ENCODE measurements at places on chromosomes 1 and 21.

GRCh38 chr1:2783069-2783434 lies 18.4 kb downstream of the TTC34 start:
- DNase-seq = no peak

- DNase-seq = no peak
These were observed 66.6 kb downstream of the FAF1 start for GRCh38 chr1:50893466-50893865.

- peak; percentile 59 for DNase-seq
These were observed 41.3 kb upstream of the EIF4G3 start for GRCh38 chr1:21217812-21218596.

DNA sequence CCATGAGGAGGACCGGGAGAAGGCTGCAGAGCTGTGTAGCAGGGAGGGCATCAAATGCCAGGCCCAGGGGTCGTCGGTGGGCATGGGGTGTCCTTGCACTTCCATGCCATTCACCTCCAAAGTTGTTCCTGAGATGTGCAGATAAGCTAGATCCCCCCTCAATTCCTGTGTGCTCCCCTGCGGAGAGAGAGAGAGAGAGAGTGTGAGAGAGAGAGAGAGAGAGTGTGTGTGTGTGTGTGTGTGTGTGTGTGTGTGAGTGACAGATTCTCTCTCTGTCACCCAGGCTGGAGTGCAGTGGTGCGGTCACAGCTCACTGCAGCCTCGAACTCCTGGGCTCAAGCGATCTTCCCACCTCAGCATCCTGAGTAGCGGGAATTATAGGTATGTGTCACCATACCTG lies 16.4 kb downstream of the SPSB1 start:
- peak; percentile 4 for DNase-seq

GRCh38 chr1:6329396-6329795 lies 64.2 kb downstream of the ACOT7 start:
- DNase-seq = no peak

- DNase-seq = no peak
These were observed 24.0 kb downstream of the TMEM53 start for GRCh38 chr1:44650159-44650831.

DNA sequence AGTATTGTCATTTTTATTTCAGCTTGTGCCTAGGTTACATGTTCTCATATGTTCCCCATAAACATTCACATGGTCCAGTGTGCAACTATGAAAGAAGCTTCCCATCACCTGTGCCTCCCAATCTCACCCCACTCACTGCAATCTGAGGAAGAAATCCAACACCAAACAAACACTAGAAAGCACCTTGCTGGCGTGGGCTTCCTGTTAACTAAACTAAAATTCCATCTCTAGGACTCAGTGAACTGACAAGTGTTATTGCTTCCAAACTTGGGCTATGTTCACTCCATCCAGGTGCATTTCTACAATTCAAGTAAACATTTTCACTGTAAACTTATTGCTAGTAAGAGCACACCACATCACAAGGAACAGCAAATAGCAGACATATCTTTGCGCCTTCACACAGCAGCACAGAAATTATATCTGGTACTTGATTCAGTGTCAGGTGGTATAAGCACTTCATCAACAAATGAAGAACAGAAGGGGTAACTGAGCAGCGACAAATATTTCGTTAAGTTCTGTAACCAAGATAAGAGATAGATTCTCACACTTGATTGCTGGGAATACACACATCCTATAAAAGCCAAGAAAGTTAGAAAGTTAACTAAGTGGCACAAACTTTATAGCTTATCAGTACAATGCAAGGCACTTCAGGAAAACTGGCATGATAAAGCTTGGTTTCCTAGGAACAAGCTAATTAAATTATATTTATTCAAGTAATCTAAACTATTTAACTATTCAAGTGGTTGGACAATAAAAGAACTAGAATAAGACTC lies 8.9 kb upstream of the KCNJ15 start:
- DNase-seq = no peak

DNA sequence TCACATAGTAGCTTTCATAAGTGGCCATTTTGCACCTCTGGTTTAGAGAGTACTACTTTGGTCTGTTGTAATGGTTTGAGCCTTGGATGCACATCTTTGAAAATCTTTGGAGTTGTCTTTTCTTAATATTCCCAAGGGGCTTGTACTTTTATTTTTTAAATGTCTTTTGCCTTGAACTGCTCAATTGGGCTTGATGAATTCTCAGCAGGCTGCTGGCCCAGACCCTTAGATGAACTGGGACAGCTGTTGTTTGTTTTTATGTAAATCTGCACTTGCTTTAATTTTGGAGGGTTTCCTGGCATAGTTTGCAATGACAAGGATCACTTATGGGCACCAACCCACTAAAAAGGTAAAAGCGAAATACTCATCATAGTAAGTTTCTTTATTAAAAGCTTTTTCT lies 24.9 kb downstream of the NGF start:
- DNase-seq = no peak

- DNase-seq = peak; percentile 63
These were observed 12.9 kb downstream of the CAMK2N1 start for GRCh38 chr1:20472860-20473711.

DNA sequence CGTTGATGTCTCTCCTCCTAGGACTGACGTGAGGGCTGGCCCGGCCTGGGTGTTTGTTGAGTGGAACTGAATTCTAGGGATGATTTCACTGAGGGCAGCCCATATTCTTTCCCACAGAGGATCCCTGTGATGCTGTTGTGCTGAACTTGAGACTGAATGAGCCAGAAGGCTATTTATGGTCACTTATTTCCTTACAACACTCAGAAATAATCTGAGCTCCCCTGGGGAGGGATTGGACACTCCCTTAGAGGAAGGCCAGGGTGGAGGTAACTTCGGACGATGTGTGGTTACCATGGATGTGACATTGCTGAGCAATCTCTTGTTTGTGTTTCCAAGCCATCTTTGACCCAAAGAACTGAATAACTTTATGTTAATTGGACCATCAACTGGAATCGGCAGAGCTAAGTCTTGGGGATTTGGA lies 5.1 kb upstream of the TMCO4 start:
- DNase-seq = no peak

GRCh38 chr1:184037849-184038591 lies 492 bp upstream of the COLGALT2 start:
- DNase-seq = no peak

GRCh38 chr1:92480813-92481598 lies 5.7 kb downstream of the GFI1 start:
- no peak for DNase-seq

Measured in psoas muscle (tissue), 8 donors.